ENCODE measurements at places on chromosomes 4 and X.

DNA sequence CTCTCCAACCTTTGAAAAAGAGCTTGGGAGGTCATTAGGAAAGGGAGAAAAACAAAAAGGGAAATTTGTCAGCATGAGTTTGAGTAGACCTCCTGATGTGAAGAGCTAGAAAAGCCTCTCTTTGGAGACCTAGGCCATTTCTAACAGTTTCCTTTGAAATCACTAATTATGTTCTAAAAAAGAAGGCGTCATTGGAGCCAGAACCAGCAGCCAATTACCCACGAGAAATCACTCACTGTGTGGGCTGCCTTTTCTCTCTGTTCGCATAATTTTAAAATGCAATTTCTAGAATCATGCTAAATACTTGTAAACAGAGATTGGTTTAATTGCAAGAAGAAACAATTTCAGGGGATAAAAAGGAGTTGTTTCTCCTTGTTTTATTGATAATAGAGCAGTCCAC lies 246.3 kb upstream of the GATB start:
- no peak for DNase-seq

GRCh38 chr4:61522312-61522711 lies 322.2 kb downstream of the ADGRL3 start:
- DNase-seq, result no peak

- DNase-seq, result no peak
Measured at GRCh38 chrX:23436875-23437274, 102.2 kb downstream of the PTCHD1 start.

DNA sequence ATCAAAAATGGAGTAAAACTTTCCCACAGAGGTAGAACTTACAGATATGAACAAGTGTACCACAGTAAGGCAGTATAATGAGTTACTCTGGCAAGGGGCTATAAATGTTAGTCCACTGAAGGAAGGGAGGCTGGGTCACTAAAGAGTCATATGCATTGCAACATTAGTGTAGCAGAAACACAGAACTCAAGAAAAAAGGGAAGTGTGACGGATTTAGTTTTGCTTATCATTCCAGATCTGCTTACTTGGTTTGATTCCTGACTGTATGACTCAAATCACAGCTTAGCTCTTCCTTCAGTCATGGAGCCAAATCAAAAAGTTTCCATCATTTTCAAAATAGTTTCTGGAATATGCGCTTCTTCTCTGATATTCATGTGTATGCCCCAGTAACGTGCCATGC lies 148.7 kb downstream of the FSTL5 start:
- DNase-seq, result no peak

- no peak for DNase-seq
Measured at GRCh38 chrX:136021160-136021559, 35.9 kb downstream of the SLC9A6 start.

GRCh38 chrX:69139516-69139915 lies 25.7 kb downstream of the PJA1 start:
- DNase-seq, result no peak

GRCh38 chr4:106681381-106681921 lies 312.9 kb upstream of the GIMD1 start:
- no peak for DNase-seq

- peak; percentile 87 for DNase-seq
Measured at GRCh38 chr4:972651-973424, 531 bp downstream of the DGKQ start.

GRCh38 chr4:25160714-25161592 lies 704 bp upstream of the SEPSECS start:
- no peak for DNase-seq

DNA sequence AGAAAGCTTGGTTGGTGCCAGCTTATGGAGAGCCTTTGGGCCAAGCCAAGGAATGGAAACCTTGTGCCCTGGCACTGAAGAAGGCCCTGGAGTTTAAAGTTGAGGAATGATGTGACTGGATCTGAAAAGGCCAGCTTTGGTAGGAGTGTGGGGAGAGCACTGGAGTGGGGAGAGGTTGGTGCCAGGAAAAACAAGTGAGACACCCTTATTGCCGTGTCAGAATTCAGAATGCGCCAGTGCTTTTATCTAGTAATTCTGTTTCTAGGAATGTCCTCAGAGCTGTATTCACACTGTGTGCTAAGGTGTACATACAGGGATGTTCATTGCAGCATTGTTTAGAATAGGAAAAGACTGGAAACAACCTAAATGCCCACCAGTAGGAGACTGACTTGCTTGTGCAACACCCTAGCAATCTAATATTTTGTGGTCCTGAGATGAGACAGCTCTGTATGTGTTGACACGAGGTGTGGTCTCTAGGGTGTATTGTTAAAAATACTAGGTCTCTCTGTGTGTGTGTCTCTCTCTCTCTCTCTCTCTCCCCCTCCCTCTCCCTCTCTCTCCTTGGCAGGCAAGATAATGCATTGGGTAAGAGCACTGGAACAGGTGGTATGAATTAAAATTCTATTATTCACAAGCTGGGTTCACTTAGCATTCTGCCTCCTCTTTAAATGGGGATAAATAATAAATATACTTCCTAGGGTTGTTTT lies 107.8 kb downstream of the GATB start:
- DNase-seq, result no peak

GRCh38 chr4:103449296-103450023 lies 251.3 kb upstream of the CENPE start:
- no peak for DNase-seq

DNA sequence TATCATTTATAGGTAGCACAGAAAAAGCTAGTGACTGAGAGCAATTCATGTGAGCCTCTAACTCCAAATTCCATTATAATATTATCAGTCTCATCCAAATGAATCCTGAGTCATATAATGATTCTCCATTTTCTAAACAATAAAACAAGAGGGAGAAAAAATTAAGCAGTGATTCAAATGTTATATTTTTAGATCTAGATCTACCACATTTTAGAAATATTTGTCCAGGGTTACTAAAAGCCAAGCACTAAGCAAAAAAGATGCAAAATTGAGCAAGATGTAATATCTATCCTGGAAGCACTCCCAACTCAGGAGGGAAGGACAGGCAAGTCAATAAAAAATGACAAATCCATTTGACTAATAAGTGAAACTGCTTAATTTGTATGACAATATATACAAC lies 172.8 kb downstream of the FBXW7 start:
- DNase-seq, result no peak

- no peak for DNase-seq
Measured at GRCh38 chrX:148135738-148136137, 154.6 kb downstream of the FMR1NB start.

DNA sequence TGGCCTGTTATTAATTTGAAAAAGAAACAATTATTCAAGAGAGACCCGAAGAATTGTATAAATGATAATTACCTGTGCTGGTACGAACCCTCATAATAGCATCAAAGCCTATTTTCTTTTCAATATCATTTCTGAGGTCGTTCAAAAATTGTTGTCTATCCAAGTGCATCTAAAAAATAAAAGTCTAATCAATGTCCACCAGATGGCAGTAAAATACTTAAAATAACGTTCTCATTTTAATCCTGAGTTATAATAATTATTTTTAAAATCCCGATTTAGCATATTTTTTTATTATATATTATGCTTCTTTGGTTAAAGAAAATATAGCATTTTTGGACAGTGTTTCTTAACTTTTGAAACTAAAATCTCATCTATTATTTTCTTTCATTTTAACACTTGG lies 55.7 kb downstream of the METTL14 start:
- no peak for DNase-seq

DNA sequence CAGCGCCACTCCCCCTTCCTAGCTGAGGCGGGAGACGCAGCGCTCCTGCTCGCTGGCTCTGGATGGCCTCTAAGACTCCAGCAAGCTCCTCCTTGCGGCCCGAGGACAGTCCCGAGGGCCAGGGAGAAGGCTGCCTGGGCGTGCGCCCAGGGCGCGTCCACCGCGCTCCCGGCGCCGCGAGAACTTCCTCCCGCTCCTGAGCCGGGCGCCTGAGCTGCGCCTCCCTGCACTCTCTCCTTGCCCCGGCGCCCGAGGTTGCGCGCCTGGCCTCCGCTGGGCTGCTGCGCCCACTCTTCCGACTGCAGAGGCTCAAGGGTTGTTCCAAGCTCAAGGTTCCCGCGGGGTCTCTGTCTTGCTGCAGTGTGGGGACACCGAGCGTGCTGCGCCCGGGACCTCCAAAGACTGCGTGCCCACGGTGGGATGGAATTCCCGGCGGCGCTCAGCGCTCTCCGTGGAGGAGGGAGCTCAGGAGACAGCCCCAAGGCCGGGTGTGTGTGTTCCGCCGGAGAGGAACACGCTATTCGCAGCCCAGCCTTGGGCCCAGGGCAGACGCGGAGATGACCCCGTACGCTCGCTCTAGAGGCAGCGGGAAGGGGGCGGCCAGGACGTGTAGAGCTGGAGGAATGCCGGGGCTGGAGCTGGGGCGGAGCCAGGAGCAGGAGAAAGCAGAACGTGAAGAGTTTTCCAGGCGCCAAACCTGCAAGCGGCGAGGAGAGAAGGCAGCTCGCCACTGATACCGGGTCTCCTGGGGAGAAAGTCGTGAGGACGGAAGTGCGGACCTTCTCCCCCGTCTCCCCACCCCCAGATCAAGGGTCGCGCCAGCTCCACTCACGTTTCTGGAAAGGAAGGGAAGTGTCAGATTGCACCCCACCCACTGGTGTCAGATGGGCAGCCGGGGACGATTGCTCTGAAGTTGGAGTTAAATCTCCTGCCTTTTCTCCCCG lies at the start of gene ARHGAP6:
Gene ARHGAP6, minus strand, starts transcription at position 753 of the 944 bp plus-strand sequence. CDS start 1,092 bp downstream, outside the sequence.
- DNase-seq, result no peak

GRCh38 chrX:68571292-68571609 lies 72.4 kb downstream of the YIPF6 start:
- no peak for DNase-seq

GRCh38 chr4:165308166-165308565 lies 19.3 kb upstream of the MSMO1 start:
- DNase-seq, result no peak

GRCh38 chr4:88177983-88178625 lies 19.7 kb upstream of the ABCG2 start:
- no peak for DNase-seq

GRCh38 chr4:30763321-30763727 lies 43.2 kb downstream of the PCDH7 start:
- DNase-seq, result no peak

GRCh38 chrX:68428431-68428830 lies 4.9 kb downstream of the OPHN1 start:
- no peak for DNase-seq

DNA sequence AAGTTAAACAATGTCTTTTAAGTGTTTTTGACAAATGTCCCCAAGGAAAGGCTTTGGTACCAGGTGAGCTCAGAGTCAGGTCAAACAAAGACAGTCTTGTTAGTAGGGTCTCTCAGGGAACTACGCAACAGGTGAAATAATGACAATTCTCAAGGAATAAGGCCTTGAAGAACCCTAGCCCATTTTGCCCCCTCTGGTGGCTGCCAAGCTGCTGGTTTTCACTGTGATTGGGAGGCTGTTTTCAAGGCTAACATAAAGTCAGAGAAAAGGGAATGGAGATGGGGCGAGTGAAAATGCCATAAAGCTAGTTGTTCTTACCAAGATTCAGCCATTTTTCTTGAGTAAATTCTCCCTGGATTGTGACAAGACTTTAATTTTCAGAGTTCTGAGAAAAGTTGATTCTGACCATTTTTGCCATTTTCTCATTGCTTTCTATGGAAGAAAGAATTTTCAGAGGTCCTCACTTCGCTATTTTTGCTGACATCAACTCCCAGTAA lies 58.7 kb downstream of the RWDD4 start:
- no peak for DNase-seq
